Hematopoietic multipotent progenitor cell treated with erythropoietin and hydrocortisone succinate and interleukin-3 and kit ligand, for 15 days (in vitro differentiated cells): ENCODE measurements at places on chromosomes 3 and 15.

DNA sequence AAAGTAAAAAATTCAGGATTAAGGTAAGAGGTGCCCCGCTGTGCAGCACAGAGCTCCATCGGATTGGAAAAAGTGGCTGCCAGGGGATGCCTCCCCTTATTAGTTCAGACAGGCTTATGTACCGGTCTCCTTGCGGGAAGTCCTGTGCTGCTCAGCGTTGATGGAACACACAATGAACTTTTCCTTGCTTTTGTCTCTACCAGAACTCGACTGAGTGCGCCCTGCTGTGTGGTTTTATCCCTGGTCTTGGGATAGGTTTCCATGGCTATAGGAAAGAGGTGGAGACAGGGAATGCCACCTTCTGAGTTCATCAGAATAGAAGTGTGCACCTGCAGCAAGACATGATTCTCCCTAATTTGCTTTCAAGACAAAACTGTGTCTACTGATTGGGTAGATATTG, 745.9 kb upstream of the CFAP20DC start:
- no peak for DNase-seq

DNA sequence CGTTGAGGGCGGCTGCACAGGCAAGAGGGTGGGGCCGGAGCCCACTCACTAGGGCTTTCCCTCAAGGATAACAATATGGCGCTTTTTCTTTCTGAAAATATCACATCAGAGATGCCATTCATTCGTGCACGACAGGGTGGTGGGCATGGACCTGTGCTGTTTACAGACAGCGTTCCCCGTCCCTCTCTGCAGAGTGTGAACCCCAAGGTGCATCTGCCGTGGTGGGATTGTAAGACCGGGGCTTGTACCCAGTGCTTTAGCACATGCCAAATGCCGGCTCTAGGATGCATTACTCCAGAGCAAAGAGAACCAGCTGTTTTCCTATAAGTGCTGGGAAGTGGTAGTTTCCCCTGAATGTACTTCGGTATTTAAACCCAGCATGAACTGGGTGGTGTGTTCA, 37.0 kb downstream of the CHDH start:
- no peak for DNase-seq

GRCh38 chr3:31450345-31450744, 82.4 kb upstream of the STT3B start:
- DNase-seq = no peak

DNA sequence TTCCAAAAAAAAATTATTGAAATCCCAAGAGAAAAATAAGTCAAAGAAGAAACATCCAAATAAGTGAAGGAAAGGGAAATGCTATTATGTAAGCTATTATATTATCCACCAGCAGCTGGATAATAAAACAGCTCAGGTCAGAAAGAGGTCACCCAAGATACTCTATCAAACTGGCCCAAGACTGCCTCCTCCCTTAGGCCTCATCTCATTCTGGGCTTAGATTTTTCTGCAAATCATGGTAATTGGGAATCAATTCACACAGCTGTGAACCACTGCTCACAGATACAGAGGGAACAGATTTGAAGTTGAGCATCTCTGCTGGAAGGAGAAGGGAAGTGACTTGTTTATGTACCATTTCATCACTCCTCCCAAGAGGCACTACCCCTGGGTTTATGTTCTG, 294.6 kb upstream of the DPPA4 start:
- no peak for DNase-seq

- DNase-seq = peak; percentile 5
Observed at GRCh38 chr3:58899159-58899952, 150.5 kb downstream of the CFAP20DC start.

GRCh38 chr3:102537123-102537522, 102.3 kb downstream of the ZPLD1 start:
- no peak for DNase-seq
